NCI-H1930 (cell line): ENCODE measurements at places on chromosomes 11 and 22.

DNA sequence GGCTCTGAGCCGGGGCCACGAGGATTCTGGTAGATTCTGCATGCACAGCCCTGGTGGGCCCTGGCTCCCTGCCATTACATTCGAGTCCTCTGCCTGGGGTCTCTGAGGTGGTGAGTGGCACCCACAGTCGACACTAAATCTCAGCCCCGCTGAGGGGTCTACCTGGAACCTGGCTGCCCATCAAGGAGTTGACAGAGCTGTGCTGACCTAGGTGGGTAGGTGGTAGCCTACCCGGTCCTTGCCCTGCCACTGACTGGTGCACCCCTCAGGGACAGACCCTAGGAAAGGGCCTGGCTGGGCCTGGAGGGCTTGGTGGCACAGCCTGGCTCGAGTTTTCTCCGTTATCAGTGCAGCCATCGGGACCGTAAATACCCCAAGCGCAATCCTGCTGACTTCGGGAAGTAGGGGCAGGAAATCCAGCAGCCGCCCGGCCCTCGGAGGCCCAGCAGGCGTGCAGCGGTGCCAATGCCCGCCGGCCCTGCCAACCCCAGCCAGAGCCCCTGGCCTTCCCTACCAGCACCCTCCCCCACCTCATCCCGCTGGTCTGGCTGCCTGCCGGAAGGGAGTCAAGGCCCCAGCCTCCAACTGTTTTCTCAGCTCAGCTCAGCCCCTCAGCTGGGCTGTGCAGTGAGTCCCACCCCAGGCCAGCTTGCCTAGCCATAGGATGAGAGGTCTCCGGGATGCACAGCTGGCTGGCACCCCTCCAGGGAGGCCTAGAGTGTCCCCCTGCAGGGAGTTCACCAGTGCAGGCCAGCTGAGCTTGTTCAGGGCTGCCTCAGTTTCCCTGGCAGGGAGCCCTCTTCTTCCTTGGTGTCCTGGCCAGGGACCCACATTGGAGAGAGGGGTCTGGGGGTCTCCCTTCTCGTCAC is 80.4 kb upstream of the KCNQ1OT1 start:
- no peak for DNase-seq

DNA sequence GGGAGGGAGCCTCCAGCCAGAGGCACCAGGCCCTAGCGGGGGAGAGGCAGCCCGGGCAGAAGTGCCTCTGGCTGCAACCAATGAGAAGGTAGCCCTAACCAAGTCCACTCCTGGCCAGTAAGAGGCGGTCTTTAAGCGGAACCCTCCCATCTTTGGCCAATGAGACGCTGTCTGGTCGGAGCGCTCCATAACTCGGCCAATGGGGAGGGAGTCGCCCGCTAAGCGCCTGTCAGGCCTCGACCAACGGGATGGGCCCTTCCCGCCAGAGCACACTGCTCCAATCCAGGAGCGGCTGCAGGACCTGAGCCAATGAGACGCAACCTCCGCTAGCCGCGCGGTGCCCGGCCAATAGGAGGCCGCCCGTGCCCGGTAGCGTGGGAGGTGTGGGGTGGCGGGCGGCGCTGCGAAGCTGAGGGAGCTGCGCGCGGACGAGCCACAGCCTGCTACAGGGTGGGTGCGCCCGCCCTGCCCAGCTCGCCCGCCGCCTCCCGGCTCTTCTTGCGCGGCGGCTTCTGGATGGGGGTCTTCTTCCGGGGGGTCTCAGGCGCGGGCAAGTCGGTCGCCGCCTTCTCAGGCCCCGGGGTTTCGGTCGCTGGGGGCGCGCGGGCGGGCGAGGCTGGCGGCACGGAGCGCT is 12.6 kb downstream of the SCARF2 start:
- no peak for DNase-seq

DNA sequence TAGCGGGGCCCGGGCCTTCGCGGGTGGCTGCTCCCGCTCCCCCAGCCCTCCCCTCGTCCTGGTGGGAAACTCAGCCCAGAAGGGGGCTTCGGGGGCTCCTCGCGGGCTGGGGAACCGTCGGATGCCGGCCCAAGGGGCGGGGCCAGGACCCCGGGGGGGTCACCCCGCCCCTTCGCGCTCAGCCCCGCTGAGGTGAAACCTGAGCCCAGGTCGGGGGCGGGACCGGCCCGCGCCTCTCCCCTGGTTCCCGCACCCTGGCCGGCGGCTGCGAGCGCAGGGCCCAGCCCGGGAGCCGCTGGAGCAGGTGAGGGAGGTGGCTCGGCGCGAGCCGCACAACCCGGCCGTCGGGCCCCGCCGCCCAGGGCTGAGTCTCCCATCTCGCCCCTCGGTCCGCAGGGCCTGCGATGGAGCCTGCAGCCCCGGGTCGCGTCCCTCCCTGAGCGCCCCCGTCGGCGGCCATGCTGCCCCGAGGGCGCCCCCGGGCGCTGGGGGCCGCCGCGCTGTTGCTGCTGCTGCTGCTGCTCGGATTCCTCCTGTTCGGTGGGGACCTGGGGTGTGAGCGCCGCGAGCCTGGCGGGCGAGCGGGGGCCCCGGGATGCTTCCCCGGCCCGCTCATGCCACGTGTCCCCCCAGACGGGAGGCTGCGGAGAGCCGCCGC is at the start of gene LARGE2:
Gene LARGE2 (plus strand): TSS at position 232 of the 658 bp plus-strand sequence. CDS start 227 bp downstream, at position 459.
- DNase-seq, result peak; percentile 76

DNA sequence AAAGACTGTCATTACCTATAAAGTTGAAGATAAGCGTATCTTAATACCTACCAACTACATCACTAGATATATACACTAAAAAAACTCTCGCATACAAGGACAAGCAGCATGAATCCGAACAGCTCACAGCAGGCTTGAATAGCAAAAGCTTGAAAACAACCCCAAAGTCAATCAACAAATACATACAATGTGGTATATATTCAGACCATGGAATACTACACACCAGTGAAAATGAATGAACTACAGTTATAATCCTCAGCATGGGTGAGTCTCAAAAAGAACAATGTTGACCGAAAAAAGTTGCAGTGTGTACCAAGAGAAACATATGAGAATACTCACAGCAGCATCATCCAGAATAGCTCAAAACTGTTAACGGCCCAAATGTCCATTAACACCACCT is 25.2 kb downstream of the USP28 start:
- DNase-seq, result no peak

- no peak for DNase-seq
Measured at GRCh38 chr22:40258501-40258915, 80.8 kb downstream of the TNRC6B start.

DNA sequence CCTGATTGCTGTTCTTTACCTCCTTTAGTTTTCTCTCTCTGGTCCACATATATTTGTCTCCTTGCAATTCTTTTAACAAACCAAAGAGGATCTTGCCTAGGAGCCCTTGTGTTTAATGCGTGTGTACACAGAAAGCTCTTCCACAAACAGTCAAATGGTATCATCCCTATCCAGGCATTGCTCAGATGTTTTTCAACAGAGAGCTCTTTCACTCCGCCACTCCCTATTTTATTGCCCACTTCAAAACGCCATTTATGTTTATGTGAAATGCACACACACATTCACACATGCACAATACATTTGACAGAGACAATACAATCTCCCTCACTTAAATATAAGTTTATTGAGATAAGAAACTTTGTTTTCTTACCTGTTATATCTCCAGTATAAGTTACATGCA is 4.7 kb downstream of the OR5AP2 start:
- DNase-seq, result no peak

GRCh38 chr11:110366291-110366690 is 63.5 kb upstream of the FDX1 start:
- no peak for DNase-seq

DNA sequence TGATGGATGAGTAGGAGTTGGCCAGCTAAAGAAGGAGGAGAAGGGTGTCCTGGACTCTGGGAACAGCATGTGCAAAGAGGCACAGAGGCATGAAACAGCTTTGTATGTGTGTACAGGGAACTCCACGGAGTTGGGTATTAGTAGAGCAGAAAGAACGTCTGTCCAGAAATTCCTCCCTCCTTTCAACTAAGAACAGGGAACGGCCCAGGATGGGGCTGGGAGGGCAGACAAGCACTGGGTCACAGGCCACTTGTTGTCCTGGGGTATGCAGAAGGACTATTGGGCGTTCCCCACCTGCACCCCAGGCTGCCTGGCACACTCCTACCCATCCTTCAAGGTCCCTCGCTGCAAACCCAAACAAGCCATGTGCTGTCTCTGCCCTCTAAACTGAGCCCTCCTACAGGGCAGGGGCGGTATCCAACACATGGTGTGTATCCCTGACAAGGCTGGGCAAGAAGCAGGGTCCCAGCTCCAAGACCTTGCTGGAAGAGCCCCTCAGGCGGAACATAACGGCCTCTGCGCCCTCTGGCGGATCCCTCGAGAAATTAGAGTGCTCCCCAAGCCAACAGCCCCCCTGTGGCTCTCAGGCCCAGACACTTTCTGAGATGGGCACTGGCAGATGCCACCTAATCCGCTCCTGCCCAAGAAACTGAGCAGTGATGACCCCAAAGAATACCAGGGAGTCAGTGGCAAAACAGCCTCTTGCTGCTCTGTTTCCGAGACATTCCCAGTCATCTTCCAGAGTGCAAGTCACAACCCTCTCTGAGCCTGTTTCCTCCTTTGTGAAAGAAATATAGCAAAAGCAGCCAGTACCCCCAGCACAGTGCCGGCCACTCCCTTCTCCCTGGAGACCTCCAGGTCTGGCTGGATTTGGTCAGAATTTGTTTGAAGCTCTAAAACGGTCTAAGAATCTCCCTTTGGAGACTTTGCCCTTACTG is 1.6 kb upstream of the ELFN2 start:
- DNase-seq, result no peak

- DNase-seq, result no peak
Measured at GRCh38 chr22:37599153-37599552, 9.5 kb upstream of the GGA1 start.

GRCh38 chr11:130429120-130429681 is 792 bp upstream of the ADAMTS8 start:
- DNase-seq, result no peak

GRCh38 chr22:40908895-40909294 is 42.3 kb upstream of the RBX1 start:
- no peak for DNase-seq

DNA sequence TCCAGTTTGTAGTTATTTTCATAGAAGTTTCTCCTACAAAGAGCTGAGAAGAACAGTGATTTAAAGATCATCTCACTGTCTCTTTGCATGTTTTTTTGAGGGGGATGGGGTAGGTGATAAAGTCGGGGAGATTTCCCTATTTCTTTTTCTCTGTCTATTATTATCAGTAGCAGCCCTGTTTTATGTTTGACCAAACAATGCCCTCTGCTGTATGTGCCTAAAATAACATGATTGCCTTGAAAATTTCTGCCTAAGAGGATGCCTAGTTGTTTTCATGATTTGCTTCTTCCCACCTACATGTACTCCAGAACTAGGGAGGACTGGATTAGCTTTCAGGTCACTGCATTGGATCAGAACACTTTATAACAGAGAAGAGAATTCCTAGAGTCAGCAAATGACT is 1330.2 kb downstream of the LRRC4C start:
- DNase-seq, result no peak

DNA sequence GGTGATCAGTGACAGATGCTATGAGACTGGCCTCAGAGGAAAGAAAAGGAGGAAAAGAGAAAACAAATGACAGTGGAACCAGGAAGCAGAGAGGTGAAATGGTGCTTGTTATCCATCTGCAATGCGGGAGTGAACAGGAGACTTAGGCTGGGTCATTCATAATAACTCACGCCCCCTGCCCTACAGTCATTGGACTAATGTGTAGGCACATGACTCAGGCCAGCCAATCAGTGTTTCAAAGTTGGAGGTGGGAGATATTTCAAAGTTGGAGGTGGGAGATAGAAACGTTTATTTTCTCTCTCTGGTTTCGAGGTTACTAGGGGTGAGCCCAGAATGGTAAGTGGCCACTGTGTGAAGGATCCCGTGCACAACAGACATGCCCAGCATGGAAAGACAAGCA is 30.3 kb downstream of the SLC22A6 start:
- no peak for DNase-seq

DNA sequence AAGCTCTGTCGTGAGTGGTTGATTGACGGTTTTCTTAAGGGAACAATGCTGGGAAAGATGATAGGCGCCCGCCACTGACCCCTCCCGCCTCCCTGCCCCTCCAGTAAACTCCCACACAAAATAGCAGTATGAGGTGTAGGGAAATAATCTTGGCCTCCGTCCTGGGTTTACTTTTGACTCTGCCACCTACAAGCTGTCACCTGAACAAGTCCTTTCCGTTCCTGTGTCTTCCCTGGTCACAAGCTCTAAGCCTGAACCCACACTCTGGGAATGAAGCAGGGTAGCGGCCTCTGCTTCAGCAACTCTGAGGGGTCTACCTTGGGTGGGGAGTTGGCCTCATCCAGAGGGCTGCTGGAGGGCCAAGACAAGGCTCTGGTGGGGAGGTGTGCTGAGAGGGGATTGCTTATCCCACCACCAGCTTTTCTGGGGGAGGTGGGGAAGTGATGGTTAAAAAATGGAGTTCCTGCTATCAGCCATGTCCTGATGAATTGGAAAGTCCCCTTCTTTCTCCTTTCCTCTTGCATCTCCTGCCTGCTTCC is 87.8 kb downstream of the CEP164 start:
- no peak for DNase-seq

- no peak for DNase-seq
Measured at GRCh38 chr11:86990031-86990430, 34.8 kb upstream of the FZD4 start.

- DNase-seq, result no peak
Measured at GRCh38 chr11:65077451-65077850, 6.4 kb downstream of the CDCA5 start.

- DNase-seq, result no peak
Measured at GRCh38 chr11:59891781-59892181, 13.2 kb downstream of the OOSP3 start.

DNA sequence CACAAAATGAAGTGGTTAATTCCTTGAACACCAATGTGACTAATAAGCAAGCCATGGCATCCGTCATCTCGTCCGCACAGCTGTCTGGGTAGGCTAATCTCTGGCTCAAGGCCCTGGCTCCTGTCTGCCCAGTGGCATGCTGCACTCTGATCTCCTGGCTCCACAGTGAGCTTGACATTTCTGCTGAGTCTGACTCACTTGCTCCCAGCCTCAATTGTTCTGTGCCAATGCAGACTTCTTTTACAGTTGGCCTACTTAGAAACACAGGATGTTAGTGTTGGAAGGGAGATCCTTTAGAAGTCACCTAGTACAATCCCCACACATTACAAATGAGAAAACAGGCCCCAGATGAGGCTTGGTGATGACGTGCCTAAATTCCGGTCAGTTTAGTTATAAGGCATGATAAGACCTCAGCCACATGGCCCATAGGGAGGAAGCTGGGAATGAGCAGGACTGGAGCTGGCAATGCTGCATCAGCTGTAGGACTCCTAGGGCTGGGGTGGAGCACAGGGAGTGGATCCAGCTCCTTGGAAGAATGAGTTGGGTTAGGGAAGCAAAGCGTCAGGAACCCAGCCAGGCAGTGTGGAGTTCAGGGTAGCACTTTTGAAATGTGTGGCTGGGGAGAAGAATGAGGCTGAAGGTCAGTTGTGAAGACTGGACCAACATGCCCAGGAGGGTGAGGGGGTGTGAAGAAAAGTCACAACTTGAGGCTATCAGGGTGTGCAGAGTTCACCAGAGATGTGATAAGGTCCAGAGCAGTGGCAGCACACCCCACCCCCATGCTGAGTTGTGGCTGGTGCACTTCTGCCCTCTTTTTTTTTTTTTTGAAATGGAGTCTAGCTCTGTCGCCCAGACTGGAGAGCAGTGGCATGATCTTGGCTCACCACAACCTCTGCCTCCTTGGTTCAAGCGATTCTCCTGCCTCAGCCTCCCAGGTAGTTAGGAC is 70.2 kb upstream of the EED start:
- DNase-seq, result no peak

- no peak for DNase-seq
Measured at GRCh38 chr11:86440843-86441242, 66.2 kb downstream of the CCDC81 start.

- DNase-seq, result no peak
Measured at GRCh38 chr11:76495019-76495418, 50.2 kb downstream of the EMSY start.
